ENCODE measurements at places on chromosomes 3 and 15.
A peak's percentile ranks its signal among the peaks of the same experiment; 100 is the strongest.

DNA sequence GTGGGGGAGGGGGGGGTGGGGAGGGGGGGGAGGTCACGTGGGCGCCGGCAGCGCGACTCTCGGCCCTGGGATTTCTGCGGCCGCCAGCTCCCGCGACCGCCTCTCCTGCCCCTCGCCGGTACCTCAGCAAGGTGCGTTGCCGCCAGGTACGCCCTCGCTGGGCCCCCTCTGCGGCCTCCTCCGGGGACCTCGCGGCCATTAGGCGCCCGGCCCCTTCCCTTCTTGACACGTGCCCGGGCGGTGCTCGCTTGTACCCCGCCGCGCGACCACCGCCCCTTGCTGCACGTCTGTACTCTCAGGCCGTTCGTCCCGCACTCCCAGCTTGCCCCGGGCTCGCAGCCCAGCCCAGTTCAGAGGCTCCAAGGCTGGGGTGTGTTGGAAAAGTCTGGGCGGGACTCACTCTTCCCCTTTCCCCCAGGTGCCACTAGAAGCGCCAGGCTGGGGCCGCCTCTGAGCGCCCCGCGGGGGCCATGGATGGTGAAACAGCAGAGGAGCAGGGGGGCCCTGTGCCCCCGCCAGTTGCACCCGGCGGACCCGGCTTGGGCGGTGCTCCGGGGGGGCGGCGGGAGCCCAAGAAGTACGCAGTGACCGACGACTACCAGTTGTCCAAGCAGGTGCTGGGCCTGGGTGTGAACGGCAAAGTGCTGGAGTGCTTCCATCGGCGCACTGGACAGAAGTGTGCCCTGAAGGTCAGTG lies at the start of gene MAPKAPK3:
TSS of gene MAPKAPK3 (plus strand) at position 56 of the 696 bp plus-strand sequence. CDS start at position 471, 415 bp downstream.
- DNase-seq: peak; percentile 13

DNA sequence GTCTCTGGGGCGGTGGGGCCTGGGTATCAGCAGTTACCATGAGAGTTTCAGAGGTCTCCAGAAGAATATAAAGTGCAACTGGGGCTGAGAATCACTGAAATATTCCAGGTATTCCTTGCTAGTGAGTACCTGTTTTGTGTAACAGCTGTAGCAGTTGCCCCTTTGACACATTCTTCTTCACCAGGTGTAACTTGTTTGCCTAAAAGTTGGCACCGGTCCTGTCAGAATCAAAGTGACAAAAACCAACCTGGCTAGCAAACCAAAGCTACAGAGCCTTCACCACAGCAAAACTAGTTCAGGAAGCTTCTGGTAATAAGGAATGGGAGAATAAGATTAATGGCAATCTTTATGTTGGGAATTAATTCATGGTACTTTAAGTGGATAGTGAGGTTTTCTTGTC lies 296.0 kb downstream of the NAALADL2 start:
- no peak for DNase-seq

DNA sequence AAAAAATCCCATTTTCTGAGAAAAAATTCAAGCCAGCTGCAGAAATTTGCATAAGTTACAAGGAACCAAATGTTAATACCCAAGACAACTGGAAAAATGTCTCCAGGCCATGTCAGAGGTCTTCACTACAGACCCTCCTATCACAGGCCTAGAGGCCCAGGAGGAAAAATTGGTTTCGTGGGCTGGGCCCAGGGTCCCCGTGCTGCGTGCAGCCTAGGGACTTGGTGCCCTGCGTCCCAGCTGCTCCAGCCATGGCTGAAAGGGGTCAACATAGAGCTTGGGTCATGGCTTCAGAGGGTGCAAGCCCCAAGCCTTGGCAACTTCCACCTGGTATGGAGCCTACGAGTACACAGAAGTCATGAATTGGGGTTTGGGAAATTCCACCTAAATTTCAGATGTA lies 78.0 kb downstream of the MYH15 start:
- no peak for DNase-seq

GRCh38 chr15:50353251-50353974 lies 1.6 kb downstream of the GABPB1 start:
- peak; percentile 81 for DNase-seq

DNA sequence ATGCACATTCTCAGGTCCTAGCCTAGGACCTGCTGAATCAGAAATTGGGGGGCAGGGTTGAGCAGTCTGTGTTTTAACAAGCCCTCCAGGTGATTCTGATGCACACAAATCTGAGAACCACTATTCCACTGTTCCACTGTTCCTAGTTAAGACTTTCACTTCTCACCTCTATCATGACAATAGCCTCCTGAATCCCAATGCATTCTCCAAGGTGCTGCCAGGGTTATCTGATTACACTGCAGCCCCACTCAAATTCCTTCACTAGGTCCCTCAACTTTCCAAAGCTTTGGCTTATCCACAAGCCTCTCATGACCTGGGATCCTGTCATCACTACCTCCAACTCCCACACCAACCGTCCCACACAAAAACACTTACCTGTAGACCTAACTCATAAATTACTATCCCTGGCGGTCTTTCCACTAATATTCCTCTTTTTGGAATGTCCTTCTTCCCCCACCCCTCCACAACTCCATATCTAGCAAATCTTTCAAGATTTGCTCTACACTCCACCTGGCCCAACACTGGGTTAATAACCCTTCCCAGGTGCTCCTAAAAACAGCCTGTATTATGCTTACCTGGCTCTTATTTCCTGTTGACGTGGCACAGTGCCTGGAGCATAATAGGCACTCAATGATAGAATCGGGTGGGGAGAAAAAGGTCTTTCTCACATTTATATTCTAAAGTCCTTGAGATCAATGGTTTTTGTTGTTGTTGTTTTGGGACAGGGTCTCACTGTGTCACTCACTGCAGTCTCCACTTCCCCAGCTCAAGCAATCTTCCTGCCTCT lies 27.2 kb downstream of the TBL1XR1 start:
- no peak for DNase-seq

DNA sequence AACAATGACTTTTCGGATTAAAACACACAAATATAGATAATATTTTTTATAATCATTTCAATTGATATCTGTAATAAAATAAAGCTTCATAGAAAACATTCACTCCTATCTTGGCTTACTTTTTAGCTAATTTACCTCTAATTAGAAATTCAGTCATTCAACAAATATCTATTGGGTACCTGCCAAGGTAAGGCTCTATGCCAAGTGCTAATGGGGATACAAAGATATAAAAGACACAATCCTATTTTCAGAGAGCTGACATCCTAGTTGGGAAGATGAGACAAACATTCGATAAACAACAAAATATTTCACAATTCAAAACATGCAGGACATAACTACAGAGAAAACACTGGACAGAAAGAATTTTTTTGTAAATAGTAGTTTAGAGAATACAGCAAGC lies 63.3 kb downstream of the ULK4 start:
- DNase-seq: no peak

DNA sequence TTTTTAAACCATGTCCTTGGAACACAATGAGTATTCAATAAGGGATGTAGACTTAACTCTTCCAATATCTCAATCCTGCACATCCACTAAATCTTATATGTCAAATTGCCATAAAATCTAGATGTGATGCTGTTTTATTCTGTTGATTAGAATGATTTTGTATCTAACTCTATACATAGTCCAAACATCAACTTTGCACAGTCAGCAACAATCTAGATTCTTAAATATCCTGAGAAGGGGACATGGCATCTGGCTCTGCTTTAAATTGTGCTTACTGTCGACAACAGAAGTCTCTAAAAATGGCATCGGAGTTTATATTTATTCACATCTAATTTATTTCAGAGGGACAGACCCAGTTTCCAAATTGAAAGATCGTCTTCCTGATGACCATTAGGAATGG lies 276.2 kb downstream of the GAP43 start:
- no peak for DNase-seq

GRCh38 chr15:74906067-74906449 lies 593 bp downstream of the FAM219B start:
- DNase-seq: peak; percentile 28

DNA sequence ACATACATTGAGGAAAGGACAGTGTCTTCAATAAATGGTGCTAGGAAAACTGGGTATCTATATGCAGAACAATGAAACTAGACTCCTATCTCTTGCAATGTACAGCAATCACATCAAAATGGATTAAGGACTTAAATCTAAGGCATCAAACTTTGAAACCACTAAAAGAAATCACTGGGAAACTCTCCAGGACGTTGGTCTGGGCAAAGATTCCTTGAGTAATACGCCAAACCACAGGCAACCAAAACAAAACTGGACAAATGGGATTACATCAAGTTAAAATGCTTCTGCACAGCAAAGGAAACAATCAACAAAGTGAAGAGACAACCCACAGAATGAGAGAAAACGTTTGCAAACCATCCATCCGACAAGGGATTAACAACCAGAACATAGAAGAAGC lies 14.5 kb downstream of the LAMP3 start:
- DNase-seq: peak; percentile 65

DNA sequence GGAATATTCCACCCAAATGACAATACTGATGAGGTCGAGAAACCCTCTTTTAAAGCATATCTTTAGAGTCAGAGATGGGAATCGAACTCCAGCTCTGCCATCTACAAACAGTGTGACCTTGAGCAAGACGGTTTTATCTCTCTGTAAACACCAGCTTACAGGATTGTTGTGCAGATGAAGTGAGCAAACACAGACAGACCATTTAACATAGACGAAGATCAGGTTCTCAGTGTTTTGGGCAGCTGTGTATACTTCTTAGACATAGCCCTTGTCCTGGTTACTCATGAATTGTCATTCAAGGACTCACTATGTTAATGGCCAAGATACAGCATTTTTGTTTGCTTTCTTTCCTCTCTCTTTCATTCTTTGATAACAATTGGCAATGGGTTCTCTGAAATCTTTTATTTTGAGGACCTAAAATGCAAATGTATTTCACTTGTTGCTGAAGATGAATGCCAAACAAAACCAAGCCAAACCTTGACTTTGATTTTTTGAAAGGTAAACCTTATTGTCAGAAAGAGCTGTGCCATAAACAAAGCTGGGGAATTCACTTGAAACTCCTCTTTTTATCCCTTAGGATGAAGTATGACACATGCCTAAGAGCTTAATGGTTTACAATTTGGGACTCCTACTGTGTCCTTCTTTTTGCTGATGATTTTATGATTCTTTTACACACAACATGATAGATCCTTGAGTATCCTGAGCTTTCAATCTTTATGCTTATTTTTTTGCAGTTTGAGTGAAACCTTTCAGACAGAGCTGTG lies 250.0 kb upstream of the PDZRN3 start:
- DNase-seq: no peak

GRCh38 chr15:31438601-31439265 lies 112.1 kb downstream of the KLF13 start:
- no peak for DNase-seq

- DNase-seq: no peak
Observed at GRCh38 chr3:102176333-102177050, 258.3 kb upstream of the ZPLD1 start.

DNA sequence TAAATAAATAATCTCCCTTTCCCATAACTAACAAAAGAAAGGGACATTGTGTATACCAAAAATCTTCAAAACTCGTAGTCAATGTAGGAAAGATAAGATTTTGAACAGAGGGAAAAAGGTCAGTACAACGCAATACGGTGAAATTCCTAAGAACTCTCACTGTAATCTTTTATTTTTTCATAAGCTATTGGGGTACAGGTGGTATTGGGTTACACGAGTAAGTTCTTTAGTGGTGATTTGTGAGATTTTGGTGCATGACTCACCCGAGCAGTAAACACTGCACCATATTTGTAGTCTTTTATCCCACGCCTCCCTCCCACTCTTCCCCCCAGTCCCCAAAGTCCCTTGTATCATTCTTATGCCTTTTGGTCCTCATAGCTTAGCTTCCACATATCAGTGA lies 718.0 kb downstream of the TBL1XR1 start:
- DNase-seq: no peak

GRCh38 chr3:177196008-177196455 lies 1.2 kb downstream of the TBL1XR1 start:
- DNase-seq: peak; percentile 26

DNA sequence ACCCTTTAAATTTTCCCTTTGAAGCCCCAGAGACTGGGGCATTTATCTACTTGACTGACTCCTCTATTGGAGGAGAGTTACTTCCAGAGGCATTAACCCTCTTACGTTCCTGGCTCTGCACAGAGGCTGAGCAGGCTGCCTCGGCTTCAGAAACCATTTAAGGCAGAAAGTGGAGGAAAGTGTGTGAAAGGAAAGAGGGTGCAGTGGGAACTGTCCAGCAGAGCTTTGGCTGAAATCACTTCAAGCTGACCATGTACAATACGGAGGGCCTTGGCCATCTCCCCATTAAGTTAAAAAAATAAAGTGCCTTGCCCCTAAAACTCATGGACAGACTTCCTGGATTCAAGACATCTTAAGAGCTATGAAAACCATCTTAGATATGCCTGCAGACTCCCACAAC lies 238.7 kb downstream of the SV2B start:
- DNase-seq: peak; percentile 42

GRCh38 chr15:48084759-48085590 lies 35.8 kb upstream of the SLC24A5 start:
- DNase-seq: peak; percentile 44

GRCh38 chr15:82183121-82184031 lies 79.2 kb downstream of the EFL1 start:
- peak; percentile 76 for DNase-seq

GRCh38 chr3:127953091-127954035 lies 38.3 kb downstream of the KBTBD12 start:
- DNase-seq: peak; percentile 50

DNA sequence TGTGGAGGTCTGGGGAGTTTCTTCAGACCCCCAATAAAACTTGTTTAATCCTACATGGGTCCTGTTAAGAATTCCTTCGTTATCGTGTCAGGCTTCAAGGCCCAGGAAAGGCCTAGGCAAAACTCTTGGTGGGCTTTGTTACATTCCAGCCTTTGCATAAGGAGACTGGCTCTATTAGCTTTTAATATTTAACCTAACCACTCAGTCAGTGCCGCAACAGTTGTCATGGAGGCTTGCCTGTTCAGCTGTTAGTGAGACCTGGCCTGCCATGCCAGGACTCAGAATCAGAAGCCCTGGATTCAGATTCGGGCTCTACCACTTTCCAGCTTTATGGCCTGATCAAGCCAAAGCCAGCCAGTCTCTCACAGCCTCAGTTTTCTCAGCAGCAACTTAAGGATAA lies 19.6 kb downstream of the EIF1B start:
- no peak for DNase-seq

DNA sequence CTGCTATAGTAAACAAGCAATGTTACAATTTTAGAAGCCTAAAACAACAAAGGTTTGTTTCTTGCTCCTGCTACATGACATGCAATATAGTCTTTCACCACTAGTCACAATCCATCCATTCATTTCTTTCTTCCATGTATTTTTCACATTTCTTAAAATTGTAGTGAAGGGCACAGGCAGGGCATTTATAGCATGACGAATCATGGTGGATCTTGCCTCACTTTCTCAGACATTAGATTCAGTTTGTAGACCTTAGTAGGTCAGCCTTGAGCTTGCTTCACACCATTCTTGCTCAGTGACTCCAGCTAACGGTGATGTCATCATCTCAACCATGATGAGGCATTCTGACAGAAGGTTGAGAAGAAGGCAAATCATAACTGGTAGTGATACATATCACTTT lies 546.8 kb downstream of the TBL1XR1 start:
- no peak for DNase-seq

GRCh38 chr3:23209103-23209502 lies 6.0 kb downstream of the UBE2E2 start:
- DNase-seq: no peak
